ENCODE measurements at places on chromosomes 16 and 17.

GRCh38 chr17:17493986-17494466 lies 2.2 kb downstream of the RASD1 start:
- no peak for DNase-seq

GRCh38 chr17:75995385-75995925 lies 5.2 kb upstream of the CDK3 start:
- DNase-seq = no peak

- DNase-seq = no peak
Observed at GRCh38 chr17:47674499-47674898, 19.5 kb upstream of the TBKBP1 start.

DNA sequence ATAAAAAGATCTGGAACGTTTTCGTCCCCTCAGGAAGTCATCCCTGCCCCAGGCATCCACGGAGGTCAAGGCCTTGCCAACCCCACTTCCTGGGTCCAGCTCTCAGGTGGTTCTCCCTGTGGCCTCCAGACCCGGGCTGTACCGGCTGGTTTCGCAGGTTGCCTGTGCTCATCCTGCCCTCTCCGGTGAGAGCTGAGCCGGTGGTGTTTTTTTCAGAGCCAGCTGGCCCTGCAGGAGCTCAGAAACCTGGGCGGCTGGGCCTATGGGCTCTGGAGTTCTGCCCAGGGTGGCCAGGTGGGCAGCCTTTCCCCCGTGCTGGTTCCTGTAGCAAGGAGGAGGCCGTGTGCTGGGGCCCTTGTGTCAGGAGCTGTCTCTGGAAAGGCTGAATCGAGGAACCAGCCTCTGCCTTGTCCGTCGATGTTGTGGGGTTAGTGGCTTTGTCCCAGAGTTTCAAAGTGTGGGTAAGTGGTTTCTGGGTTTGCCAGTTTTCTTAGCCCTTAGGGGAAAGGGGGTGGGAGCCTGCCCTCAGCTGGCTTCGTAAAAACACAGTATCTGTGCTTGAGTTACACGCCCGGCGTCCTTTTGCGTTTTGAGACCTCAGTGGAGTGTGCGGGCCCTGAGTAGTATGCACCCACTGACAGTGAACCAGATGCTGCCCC lies 23.6 kb downstream of the C16orf90 start:
- no peak for DNase-seq

- peak; percentile 31 for DNase-seq
Observed at GRCh38 chr17:28807925-28808634, 34.5 kb downstream of the FAM222B start.

DNA sequence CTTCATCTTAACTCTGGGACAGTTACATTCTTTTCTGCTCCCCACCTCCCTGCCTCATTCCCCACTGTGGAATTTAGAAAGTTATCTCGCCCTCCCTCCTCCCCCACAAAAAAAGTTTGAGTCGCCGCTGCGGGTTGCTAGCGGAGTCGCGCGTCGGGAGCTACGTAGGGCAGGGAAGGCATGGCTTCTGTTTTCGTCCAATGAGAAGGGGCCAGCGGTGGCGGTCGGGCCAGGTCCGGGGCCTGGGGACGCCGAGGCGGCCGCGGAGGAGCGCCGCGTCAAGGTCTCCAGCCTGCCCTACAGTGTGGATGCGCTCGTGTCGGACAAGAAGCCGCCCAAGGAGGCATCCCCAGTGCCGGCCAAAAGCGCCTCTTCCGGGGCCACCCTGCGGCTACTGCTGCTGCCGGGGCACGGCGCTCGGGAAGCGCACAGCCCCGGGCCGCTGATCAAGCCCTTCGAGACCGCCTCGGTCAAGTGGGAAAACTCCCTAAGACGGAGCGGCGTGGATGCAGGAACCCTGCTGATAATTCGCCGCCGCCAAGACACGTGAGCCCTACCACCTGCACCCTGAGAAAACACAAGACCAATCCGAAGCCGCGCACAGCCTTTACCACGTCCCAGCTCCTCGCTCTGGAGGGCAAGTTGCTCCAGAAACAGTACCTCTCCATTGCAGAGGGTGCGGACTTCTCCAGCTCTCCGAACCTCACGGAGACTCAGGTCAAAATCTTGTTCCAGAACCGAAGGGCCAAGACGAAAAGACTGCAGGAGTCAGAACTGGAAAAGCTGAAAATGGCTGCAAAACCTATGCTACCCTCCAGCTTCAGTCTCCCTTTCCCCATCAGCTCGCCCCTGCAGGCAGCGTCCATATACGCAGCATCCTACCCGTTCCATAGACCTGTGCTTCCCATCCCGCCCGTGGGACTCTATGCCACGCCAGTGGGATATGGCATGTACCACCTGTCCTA lies 8.9 kb downstream of the OR4D1 start:
- no peak for DNase-seq

DNA sequence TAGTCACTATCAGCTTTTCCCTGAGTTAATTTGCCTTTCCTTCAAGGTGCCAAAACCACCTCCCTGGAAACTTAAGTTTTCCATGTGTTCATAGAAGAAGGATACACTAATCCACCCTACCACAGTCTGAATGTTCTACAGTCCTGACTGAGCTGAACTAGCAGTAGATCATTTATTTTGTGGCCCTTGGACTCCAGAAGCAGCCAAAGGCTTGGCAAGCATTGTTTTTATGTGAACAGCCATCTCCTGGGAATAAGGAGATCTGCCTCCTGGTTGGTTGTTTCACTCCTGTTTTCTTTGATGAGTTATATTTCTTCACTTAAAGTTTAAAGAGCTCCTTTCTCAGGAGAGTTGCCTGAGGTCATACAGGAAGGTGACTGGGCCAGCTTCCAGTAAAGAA lies 634.6 kb upstream of the SOX9 start:
- no peak for DNase-seq

DNA sequence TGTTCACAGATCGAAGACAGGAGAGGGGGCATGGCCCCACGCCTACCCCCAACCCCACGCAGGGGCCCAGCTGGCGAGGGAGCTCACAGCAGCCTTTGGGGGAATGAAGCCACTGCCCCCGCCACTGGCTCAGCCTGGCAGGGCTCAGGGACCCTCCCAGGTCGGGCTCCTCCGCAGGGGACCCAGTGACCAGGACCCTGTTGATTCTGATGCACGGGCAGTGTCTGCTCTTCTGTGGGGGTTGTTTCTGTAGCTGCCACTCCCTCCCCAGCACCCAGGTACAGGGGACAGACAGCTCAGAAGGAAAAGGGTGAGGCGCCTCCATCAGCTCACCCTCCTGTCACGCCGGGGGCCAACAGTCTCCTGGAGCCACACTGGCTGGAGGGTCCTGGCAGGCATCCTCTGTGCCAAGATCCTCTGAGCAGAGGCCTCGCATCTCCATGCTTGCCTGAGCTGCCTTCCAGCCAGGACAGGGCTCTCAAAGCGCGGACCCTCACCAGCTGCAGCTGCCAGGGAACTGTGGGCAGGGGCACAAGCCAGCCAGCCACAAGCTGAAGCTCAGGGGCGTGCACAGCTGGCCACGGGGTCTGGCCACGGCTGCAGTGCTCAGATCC lies 49.1 kb downstream of the ZNF778 start:
- no peak for DNase-seq

- DNase-seq = no peak
Observed at GRCh38 chr17:39486242-39486641, 25.0 kb downstream of the CDK12 start.

- DNase-seq = no peak
Observed at GRCh38 chr17:69470702-69471101, 56.2 kb downstream of the MAP2K6 start.

DNA sequence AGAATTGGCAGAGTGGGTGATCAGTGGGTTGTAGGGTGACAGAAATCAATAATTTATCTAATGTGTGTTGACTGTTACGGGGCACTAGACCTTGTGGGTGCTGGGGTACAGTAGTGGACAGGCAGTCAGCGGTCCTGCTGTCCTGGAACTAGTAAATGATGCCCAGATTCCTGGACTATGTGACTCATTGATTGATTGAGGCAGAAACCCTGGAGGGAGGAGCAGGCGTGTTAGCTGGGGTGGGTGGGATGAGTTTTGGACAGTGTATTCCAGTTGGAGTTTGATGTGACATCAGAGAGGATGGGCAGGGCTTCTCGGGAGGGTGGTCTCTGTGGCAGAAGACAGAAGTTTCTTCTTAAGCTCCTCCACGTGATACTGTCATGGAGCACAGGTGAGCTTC lies 24.4 kb downstream of the PRMT7 start:
- no peak for DNase-seq

DNA sequence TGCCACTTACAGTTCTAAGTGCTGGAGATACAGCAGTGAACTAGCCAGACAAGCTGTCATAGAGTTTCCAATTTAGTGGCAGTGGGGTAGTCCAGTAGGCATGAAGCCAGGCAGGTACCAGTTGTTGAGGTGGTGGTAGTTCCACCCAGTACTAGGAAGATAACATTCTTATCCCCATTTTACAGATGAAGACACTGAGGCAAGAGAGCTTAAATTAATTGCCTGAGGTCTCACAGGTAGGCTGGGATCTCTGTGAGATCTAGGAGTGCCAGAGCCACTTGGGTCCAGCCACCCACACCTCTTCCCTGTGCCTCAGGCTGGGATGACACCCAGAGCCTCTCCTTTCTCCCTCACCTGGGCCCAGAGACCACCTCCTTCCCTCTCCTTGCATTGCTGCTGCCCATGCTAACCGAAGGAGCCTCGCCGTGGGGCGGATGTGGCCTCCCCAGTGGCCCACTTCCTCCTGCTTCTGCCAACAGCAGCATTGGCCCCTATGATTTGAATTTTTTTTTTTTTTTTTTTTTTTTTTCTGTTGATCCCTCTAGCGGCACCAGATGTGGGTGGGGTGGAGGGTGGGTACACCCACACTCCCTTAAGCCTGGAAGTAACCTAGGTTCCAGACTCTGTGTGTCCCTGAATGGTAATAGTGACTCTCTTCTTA lies 114.0 kb downstream of the PRKCB start:
- no peak for DNase-seq

- no peak for DNase-seq
Observed at GRCh38 chr17:10687499-10687898, 9.8 kb downstream of the SCO1 start.

- DNase-seq = no peak
Observed at GRCh38 chr16:8910811-8911210, 28.7 kb downstream of the LITAFD start.

DNA sequence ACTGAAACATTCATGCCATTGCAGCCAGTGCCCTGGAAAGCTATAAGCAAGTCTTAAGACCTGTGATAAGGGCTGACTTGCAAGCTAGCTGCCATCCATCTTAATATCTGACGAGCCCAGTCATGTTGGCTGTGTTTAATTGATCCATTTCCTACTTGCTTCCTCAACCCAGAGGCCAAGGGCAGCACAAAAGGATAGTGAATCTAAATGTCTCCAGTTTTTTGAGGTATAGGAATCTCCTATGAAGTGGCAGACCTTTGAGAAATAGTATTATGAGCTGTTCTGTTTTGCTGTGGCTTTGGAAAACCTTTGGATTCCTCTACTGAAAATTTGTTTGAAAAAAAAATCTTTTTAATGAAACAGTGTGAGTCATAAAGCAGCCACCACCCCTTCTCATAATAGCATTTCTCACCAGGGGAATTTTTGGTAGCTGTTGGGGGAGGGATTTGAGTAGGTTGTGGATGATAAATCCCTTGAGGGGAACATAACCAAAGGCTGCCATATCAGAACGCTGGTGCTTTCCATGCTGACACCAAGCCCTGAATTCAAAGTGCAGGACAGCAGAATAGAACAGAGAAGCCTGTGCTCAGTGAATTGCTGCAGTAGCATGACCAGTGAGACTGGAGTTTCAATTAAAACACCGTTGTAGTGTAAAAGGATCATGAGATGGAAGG lies 12.9 kb downstream of the ZNRF1 start:
- no peak for DNase-seq

DNA sequence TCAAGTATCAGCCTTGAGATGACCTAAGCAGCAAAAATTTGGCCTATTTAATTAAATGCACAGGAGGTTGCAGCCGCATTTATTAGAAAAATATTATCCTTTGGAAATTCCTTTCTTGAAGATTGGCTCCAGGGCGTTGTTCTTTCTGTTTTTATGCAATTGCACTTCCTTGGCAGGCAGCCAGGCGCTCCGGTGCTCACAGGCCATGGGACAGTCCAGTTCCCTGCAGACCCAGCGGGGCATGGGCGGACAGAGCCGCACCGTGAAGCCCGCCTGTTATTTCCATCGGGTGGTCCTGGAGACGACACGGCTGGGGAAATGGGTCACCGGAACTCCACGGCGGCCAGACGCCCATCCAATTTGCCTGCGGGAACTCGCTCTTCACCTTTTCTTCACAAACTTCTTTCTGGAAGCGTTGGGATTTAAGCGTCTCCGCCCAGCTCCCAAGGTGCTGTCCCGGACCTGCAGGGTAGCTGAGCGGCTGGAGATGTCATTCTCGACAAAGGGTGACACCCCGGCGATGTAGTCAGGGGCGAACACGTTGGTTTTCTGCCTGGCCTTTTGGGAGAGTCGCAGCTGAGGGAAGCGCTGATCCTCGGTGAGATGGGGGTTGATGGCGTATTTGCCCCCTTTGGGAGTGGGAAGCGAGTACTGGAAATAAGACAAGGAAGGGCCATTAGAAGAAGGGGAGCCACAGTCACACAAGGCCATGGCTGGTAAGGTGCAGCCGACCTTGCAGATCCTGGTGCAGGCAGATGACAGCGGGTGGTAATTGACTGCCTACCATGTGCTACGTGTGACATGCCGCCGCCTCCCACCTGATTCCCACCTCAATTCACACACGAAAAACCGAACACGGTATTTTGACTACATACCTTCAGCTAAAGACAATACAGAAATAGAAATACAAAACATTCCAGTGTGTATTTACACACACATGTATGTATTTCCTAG lies 12.5 kb downstream of the NOB1 start:
- DNase-seq = no peak

DNA sequence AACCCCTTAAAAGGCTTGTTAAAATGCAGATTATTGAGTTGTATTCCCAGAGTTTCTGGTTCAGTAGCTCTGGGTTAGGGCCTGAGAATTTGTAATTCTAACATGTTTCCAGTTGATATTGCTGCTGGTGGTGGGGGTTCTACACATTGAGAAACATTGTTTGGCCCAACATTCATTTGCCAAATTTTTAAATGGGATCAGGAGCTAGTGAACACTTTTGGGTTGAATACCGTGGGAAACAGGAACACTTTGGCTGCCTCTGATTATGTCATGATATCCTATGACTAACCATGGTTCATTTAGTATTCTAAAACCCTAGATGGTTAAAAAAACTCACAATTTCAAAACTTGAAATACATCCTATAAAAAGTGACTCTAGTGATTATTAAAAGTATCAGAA lies 89.3 kb downstream of the RPGRIP1L start:
- DNase-seq = no peak

DNA sequence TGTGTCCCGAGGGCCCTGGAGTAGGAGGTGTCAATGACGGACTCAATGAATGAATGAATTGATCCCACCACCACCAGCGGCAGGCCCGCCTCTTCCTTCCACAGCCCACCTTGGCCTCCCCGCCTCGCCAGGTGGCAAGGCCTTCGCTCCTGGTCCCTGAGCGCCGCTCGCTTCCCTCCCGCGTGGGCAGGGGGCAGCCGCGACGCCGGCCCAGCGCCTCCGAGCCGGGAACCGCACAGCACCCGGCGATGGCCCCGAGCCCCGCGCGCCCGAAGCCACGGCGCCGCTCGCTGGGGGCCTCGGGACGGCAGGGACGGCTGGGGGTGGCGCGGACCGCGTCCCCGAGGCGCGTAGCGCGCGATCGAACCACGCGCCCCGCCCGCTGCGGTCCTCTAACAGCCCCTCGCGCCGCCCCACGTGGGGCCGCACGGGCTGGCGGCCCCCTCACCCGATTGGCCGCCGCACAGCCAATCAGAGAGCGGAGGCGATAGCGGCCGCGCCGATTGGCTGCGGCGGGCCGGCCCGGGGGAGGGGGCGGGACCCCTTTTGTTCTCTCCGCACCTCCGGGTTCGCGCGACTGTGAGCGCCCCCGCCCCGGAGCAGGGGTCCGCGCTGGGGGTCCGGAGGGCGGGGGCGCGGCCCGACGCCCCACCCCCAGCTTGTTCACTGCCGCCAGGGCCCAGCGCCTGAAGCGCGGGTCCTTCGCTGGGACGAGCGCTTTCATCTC lies 31.4 kb downstream of the ACTG1 start:
- no peak for DNase-seq

Data from RKO (cell line).